ENCODE measurements at places on chromosomes 6 and 20.

- DNase-seq, result no peak
Measured at GRCh38 chr6:2063547-2063946, 181.9 kb downstream of the GMDS start.

DNA sequence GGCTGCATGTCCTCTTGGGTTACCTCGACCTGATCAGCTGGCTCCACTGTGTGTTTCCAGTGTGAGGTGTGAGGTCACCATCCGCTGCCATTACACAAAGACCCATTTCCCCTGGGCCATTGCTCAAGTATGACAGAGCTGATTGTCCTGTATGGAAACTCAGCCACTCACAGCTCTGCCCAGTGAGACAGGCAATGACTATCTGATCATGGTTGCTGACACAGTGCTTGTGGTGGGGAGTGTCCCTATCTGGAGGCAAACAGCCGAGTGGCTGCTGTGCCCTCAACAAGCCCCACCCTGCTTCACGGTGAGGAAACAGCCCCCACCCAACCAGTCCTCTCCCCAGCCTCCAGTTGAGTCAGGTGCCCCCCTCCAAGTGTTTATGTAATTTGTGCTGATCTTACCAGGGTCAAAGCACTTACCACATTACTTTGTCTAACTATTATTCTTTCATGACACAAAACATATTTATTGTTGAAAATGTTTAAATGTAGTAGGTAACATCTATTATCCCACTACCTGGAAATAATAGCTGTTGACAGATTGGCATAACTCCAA lies 11.7 kb upstream of the MAPK13 start:
- peak; percentile 55 for DNase-seq

- DNase-seq, result no peak
Measured at GRCh38 chr6:12976366-12976765, 259.8 kb downstream of the PHACTR1 start.

GRCh38 chr6:36315921-36316320 lies 20.8 kb downstream of the BNIP5 start:
- DNase-seq, result no peak

DNA sequence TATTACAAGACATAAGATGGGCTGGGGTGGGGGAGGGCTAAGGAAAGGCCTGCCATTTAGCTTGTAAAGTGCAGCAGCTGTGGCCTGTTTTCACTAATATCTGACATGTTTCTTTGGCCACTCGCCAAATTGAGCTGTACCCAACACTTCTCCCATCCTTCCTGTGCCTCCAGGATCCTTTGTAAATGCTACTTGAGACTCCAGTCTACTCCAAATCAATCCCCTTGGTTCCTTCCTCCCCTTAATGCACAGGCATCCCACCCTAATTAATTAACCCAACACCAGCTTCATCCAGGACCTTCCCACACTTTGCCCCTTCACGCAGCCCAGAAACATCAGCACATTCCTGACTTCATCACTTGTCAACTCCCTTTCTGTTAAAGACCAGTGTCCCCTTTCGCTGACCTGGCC lies 55.0 kb upstream of the TCF21 start:
- no peak for DNase-seq

GRCh38 chr20:44187054-44187771 lies at the start of gene JPH2:
JPH2 (minus strand) TSS chr20:44187188; CDS start chr20:44186705, 483 bp downstream.
- DNase-seq, result no peak

DNA sequence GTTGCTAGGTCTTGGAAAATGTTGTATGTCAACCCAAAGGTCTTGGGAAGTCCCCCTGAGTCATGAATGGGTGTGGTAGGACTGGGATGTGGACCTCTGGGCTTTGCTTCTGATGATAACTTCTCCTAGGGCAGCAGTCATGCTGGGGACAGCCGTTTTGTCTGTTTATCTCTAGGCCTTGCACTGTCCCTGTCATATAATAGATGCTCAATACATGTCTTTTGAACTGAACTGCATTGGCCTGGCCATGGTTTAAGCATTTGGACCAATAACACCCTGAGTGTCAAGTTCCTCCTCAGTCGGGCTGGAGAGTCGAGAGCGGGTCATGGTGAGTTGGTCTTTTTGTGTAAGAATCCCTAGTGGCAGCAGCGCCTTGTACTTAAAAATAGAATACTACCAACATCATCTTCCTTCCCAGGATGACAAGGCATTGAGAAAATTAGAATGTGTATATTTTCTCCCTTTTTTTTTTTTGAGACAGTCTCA lies 43.1 kb downstream of the E2F3 start:
- DNase-seq, result no peak

- DNase-seq, result no peak
Measured at GRCh38 chr20:44112889-44113617, 73.9 kb downstream of the JPH2 start.

- DNase-seq, result no peak
Measured at GRCh38 chr6:113039005-113039404, 691.9 kb downstream of the RFPL4B start.

DNA sequence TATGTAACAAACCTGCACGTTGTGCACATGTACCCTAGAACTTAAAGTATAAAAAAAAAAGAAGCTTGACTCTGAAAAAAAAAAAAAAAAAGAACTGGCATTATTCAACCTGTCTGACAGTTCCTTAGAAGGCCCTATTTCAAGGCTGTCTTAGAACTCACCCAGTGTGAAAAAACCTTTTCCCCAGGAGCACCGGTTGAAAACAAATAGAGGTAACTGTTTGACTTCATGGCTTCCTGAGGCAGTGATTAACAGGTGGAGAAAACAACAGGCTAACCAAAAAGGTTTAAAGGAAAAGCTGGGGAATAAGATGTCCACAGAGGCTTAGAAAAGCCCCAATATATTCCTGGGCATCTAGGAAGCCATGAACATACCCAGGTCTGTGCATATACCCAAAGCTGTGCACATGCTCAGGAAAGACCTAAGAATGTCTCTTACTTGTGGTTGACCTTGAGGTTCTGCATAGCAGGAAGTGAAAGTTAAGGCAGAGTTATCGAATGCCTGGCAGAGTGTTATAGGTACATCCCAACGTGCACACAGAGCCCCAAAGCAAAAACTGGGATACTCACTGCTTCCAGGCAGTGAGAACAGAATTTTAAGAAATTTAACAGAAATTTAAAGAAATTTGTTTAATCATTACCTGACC lies 7.0 kb downstream of the UQCC1 start:
- DNase-seq, result no peak

DNA sequence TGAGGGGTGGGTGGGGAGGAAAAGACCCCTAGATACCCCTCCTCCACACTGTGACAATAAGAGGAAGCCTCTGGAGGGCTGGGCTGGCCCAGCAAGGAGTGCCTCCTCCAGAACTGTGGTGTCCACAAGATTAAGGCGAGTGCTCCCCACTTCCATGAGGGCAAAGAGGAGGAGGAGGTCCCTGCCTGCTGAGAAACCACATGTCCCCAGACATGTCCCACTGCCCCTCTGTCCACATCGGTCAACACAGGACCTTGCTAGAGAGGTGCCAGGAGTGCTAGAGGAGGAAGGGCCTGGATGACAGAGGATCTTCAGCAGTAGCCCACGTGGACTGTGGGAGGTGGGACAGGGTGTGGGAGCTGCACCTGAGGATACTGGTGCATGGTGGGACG lies 3.1 kb downstream of the RAET1G start:
- DNase-seq, result no peak

DNA sequence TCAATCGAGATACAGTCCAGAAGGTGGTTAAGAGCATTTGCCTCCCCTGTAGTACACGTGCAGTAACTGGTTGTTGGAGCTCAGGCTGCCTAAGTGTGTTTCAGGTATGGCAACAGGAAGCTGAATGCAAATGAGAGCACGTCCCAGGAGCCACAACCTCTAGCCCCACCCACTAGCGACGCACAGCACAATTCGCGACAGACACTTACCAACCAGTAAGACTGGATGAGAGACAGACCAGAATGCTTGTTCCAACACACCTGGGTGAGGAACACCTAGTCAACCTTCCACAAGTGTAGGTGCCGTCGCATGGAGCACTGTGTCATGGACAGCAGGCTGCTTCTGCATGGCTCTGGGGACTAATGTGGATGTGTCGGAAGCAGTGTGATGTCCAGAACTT lies 7.2 kb upstream of the SERPINB1 start:
- DNase-seq, result peak; percentile 73
